ENCODE measurements at places on chromosomes 6 and 20.

DNA sequence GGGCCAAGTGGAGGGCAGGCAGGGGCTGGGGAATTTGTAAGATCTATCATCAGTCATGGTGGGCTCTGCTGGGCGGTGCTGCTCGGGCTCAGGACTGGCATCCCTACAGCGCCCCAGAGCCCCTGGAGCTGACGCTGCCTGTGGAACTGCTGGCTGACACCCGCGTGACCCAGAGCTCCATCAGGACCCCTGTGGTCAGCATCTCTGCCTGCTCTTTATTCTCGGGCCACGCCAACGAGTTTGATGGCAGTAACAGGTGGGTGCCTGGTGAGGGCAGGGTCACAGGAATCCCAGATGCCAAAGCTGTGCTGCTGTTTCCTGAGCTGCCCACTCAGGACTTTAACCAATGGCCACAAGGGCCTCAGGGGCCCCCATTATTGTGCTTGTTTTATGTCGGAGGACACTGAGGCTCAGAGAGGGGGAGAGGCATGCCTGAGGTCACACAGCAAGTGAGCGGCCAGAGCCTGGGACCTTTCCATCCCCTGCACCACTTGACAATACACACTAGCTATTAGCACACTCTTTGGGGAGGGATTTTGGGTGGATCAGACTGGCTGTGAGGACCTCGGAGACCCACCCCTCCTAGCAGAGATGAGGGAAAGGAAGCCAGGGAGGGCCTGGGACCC, 6.3 kb downstream of the BPIFB2 start:
- DNase-seq: no peak

GRCh38 chr6:46688966-46689335, 1.3 kb downstream of the TDRD6 start:
- DNase-seq: no peak

- DNase-seq: no peak
Observed at GRCh38 chr6:11042025-11042749, 1.9 kb downstream of the ELOVL2 start.

DNA sequence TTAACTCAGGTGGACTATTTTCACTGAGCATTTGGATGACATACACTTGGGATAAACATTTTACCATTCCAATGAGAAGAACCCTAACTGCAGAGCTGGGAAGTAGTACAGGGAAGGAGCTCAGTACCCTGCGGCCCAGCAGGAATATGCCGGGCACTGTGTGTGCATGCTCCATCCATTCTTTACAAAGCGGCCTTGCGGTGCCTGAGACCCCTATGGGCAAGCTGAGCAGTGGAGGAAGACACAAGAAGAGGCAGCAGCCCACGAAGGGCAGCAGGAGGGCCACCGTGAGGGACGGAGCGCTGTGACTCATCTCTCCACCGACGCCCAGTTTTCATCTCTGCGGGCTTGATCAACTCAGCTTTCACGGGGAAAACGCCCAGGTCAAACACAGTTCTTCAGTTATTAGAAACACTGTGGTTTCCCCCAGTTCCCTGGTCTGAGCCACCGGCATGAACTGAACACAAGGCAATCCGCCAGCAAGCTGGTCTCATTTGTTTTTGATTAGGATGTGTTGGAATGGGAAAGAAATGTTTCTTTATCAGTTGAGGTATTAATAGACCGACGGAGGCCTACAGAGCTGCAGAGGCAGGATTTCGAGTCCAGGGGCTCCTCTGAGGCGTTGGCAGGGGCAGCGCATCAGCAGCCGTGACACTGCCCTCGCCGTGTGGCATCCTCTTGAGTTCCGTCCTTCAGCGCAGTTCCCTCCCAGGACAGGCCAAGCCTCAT, 44.9 kb downstream of the IRF4 start:
- no peak for DNase-seq

- DNase-seq: no peak
Observed at GRCh38 chr20:2458919-2459499, 11.6 kb downstream of the SNRPB start.

- DNase-seq: no peak
Observed at GRCh38 chr6:1639430-1639829, 29.7 kb downstream of the FOXC1 start.

- no peak for DNase-seq
Observed at GRCh38 chr20:32281711-32282110, 4.3 kb downstream of the KIF3B start.

DNA sequence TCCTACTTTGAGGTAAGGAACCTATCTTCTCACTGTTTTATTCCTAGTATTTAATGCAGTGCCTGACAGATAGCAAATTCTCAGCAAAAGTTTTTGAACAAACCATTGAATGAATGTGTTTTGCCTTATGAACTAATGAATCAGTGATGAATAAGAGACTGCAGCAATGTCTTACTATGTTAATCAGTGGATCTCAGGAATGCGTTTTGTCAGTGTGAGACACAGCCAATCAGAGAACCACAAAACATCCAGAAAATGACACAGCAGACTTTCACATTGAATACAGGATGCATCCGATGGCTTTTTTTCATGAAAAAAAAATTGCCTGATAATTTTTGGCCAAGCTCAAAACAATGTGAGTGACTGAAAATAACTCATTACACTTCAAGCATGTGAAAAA, 270.5 kb downstream of the BMP2 start:
- no peak for DNase-seq

GRCh38 chr6:167988945-167989841, 8.3 kb upstream of the KIF25 start:
- DNase-seq: no peak

- DNase-seq: no peak
Observed at GRCh38 chr6:170052991-170053821, 237.7 kb downstream of the DLL1 start.

DNA sequence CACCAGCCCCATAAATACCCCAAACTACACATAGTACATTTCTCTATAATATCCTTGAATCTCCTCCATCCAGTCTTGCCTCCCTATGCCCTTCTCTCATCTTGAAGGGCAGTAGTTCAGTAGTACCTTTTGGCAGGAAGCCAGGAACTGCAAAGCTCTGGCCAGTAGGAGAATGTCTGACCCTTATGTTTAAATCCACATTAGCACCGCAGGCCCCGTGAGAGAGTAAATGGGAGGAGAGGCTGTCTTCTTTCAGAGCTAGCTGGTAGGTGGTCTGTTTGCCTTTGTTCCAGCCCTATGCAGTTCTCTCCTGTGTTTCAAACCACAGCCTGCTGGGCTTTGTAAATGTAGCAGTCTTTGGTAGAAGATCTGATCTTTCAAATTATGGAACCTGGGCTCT, 690.7 kb downstream of the DOK5 start:
- DNase-seq: no peak

DNA sequence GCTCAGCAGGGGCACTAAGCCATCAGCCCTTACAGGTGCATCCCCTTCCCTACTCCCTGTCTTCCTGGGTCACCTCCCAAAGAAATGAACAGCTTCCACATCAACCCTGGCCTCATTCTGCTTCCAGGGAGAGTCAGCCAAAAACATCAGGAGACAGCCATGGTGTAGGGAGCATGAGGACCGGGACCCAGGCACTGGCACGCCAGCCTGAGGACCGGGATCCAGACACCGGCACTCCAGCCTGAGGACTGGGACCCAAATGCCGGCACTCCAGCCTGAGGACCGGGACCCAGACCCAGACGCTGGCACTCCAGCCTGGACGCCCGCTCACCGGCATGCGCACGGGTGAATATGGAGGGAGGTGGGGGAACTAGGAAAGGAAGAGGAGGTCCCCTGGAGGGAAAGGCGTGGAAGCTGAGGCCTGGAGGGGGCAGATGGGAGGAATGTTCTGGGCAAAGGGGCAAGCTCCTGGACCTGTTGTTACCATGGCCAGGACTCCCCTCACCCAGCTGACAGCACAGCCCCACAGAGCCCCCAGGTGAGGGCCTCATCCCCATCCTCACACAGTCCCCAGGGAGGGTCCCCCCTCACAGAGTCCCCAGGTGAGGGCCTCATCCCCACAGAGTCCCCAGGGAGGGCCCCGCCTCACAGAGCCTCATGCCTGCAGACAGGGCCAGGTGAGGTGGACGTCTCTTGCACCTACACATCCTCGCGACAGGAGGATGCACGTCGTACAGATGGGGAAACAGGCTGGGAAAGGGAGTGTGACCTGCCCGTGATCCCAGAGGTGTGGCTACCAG, 26.0 kb upstream of the MRGBP start:
- DNase-seq: no peak

GRCh38 chr20:23341073-23341472, 9.5 kb upstream of the NXT1 start:
- no peak for DNase-seq

- DNase-seq: no peak
Observed at GRCh38 chr6:18308070-18308735, 43.9 kb upstream of the DEK start.

DNA sequence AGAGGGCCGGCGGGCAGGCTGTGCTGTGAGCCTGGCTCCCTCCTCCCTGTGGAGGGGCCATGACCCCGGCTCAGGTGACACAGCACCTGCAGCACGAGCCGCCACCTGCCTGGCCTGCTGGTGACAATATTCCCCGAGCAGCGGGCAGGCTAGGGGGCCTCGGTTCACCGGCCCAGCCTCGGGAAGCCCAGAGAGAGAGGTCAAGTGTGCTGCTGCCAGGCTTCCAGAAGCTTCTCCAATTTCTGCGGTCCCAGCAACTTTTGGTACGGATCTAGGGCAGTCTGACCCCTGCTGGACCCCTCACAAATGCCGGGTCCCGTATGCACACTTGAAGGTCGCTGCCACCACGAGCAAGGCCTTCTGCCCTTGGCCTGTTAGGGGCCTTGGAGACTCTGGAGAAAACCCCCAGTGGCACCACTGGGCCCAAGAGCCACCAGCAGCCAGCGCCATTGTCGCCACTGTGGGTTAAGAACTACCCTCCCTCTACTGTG, 38.6 kb upstream of the NOL4L start:
- no peak for DNase-seq

- DNase-seq: no peak
Observed at GRCh38 chr6:118844915-118845314, 49.0 kb upstream of the ASF1A start.

GRCh38 chr6:38259736-38260135, 380.0 kb downstream of the BTBD9 start:
- DNase-seq: no peak

- no peak for DNase-seq
Observed at GRCh38 chr20:481167-481566, 18.8 kb upstream of the TBC1D20 start.

GRCh38 chr6:116969211-116969863, 92.3 kb downstream of the RFX6 start:
- no peak for DNase-seq

DNA sequence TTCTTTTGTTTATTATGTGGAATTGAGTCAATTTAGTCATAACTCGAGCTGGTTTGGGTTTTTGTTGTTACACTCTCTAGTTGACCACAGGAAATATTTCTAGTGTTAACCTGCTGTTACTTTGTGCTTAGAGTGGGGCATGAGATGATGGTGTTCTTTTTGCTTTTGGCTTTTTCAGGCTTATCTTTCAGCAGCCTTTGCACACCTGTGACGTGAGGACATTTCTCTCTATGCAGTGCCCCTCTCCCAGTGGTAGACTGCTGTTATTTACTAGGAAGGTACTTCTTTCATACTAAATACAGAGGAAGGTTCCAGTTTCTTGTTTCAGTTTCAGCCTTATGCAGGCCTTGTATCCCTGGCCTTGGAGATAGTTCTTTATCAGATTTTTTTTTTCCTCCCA, 766.8 kb upstream of the MAN1A1 start:
- no peak for DNase-seq

GRCh38 chr20:47726632-47727031, 58.6 kb downstream of the SULF2 start:
- no peak for DNase-seq

DNA sequence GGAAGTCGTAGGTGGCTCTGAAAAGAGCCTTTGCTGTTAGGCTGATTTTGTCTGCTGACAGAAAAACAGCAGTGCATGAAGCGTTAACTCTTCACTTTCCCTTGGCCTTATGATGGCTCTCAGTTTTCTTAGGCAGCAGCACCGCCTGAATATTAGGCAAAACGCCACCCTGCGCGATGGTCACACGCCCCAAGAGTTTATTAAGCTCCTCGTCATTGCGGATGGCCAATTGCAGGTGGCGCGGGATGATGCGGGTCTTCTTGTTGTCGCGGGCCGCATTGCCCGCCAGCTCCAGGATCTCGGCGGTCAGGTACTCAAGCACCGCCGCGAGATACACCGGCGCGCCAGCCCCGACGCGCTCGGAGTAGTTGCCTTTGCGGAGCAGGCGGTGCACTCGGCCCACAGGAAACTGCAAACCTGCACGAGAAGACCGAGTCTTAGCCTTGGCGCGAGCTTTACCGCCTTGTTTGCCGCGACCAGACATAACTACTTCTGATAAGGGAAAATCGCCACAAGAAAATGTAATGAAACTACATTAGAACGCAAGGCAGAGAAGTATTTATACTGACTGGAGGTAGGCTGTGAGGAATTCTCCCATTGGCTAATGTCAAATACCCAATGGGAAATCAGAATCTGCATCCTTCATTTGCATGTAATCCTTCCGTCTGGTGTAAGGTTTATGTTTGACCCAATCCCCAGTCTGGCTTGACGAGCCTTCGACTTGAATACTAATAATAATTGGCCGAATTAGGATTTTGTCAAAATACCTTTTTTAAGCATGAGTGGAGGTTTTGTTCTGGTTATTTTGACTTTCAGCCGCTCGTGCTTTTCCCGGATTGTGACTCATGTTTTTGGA, 53.9 kb upstream of the HFE start:
- DNase-seq: peak; percentile 55

DNA sequence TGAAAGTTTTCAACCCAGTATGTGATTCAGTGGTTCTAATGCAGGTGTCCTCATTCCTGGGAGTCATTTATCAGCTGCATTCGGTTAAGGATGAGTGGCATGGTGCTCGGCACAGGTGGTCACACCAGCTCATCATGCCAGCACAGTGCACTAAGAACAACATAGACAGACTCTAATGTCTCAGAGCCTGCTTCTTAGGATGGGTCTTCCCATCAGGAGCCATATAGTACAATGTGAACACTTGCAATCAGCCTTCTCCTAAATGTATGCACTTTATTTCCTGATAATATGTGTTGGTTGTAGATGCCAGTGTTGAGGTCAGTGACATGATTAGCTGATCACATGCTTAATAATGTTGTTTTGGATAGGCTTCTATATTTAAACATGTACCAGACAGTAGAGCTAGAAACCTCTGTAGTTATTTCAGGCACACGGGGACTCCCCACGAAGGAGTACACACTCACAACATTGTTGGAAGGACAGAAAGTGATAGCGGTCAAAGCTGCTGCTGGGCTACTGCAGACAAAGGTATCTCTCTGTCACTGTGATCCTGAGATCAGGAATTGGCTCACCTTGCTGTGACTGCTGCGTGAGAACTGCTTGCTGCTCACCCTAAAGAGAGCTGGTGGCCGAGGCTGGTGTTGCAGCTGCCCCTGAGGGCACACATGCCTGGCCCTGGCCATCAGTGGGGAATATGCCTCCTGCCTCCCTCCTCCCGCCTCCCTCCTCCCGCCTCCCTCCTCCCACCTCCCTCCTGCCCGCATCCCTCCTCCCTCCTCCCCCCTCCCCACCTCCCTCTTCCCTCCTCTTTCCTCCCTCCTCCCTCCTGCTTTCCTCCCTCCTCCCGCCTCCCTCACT, 195.4 kb downstream of the SMOC2 start:
- DNase-seq: no peak

- no peak for DNase-seq
Observed at GRCh38 chr20:22920898-22921297, 114.2 kb upstream of the SSTR4 start.

GRCh38 chr6:15324427-15324985, 78.6 kb downstream of the JARID2 start:
- no peak for DNase-seq

Measured in stimulated activated naive CD4-positive, alpha-beta T cell treated with Interleukin-2 at 50 U/mL for 16 hours (primary cell).